Esophagus muscularis mucosa (tissue), 4 donors: ENCODE measurements at places on chromosomes 5 and 9.

DNA sequence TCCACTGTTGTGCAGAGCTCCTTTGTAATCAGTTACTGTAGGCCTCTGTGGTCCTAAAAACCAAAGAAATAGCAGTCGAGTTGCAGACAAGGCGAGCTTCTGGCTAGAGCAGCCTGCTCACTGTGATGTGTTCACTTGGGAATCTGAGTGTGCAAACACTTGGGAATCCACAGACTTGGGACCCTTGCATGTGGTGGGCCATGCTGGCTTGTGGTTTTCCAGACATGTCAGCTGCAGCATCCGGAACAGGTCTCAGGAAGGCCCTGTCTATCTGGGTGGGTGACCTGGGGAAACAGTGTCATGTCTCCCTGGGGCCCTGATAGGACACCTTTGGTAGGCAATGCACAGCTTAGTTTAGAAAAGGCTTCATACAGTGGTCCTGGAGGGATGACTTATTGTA is 66.4 kb downstream of the WWC1 start:
- no peak for DNase-seq

GRCh38 chr5:43105369-43106289 is 15.1 kb upstream of the ZNF131 start:
- DNase-seq: peak; percentile 95

DNA sequence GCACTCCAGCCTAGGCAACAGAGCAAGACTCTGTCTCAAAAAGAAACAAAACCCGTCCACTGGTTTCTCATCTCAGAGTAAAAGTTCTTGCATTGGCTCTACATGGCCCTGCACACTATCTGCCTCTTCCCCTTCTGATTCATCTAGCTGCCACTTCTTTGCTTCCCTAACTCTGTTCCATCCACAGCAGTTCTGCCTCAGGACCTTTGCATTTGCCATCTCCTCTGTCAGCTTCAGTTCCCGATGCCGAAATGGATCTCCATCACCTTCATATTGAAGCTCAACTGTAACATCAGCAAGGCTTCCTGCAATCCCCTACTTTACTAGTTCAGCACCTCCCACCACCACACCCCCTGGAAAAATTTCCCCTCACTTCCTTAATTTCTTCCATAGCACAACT is 1.2 kb upstream of the PIGO start:
- DNase-seq: no peak

- no peak for DNase-seq
These were observed 345.3 kb upstream of the CD180 start for GRCh38 chr5:67541875-67542274.

- DNase-seq: no peak
These were observed 117.4 kb upstream of the ELL2 start for GRCh38 chr5:96079075-96079474.

- no peak for DNase-seq
These were observed 5.9 kb downstream of the DMRTA1 start for GRCh38 chr9:22452415-22453010.

DNA sequence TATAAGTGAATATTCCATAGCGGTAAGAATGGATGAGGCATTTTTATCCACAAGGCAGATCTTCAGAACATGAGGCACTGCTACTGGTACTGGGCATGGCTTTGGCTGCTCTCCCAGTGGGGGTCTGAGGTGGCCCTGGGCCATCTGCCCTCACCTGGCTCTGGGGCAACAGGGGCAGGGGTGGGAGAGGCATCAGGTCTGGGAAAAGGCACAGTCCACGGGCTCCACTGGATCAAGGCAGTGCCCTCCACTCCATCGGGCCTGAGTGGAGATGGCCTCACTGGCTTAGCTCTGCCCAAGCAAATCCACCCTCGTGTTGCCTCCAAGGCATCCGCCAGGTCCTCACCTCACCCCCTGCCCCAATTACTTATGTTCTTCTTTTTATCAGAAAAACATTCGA is 10.9 kb upstream of the NKD2 start:
- no peak for DNase-seq
